Fibroblast of mammary gland (primary cell): ENCODE measurements at places on chromosomes 4 and X.
A peak's percentile ranks its signal among the peaks of the same experiment; 100 is the strongest.

DNA sequence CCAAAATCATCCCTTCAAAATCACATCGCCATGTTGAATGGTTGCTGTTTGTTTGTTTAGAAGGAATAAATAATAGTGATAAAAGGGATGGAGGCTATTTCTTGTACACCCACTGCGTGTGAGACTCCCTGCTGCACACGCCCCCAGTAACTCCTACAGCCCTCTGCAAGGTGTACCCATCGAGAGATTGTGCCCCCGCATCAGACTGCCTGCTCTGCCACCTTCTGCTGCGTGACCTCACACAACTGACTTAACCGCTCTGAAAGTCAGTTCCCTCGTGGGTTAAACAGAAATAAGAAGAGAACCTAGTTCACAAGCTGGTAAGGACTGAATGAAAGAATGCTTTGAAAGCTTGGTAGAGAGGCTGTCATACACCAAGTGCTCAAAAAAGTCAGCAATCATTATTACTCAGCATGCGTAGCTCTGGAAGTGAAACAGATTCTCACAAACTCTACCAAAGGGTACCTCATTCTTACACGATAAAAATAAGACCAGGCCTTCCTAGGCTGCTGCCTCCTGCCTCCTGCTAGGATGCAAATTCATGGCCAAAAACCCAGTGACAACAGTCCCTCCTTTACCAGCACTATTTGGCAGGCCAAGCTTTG is 147.1 kb downstream of the CPEB2 start:
- peak; percentile 38 for DNase-seq

- DNase-seq, result no peak
These were observed 60.4 kb downstream of the SORCS2 start for GRCh38 chr4:7252510-7253340.

GRCh38 chr4:102586002-102586643 is 85.0 kb downstream of the NFKB1 start:
- DNase-seq, result no peak

DNA sequence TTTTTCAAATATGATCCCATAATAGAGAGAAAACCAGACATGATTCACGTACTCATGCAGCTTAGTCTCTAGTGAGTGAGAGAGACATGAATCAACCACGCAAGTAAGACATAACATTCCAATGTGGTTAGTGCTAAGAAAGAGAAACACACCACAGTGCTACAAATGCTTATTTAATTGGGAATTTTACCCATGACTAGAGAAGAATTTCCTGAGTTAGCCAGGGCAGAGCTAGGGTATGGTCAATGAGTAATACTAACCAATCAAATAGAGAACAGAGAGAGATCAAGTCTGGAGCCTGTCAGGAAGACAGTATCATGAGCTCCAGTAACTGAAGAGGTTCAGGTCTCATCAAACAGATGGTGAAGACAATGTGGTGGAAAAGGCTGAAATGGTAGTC is 495.2 kb downstream of the PDGFC start:
- peak; percentile 97 for DNase-seq

DNA sequence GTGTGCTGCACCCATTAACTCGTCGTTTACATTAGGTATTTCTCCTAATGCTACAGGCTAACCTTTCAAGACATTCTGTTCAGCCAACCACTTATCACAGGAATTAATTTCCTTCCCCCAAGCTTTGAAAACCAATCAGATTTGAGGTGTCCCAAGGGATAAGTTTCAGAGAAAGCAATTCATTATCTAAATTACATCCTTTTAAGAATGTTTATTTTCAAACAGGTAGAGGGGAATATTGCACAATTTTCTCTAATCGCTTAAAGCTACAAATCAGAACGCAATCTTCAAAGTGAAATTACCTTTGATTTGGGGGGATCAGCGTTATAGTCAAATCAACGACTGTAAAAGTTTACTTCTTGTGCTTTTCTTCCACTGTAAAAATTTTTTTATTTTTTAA is 1.6 kb downstream of the CLOCK start:
- peak; percentile 21 for DNase-seq
